ENCODE measurements at places on chromosomes 11 and 22.

DNA sequence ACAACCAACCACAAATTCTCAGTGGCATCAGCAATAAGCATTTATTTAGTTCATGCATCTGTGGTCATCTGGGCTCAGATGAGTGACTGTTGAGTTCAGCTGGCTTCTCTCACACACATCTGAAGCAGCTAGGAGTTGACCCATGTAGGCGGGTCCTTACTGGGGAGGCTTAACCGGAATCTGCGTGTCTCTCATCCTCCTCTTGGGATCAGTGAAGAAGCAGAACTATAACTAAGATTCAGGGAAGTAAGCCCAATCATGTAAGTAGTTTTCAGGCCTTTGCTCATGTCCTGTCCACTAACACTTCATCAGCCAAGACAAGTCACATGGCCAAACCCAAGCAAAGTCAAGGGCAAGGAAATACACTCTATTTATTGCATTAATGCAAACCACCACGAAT, 236.2 kb downstream of the C11orf87 start:
- DNase-seq: no peak

DNA sequence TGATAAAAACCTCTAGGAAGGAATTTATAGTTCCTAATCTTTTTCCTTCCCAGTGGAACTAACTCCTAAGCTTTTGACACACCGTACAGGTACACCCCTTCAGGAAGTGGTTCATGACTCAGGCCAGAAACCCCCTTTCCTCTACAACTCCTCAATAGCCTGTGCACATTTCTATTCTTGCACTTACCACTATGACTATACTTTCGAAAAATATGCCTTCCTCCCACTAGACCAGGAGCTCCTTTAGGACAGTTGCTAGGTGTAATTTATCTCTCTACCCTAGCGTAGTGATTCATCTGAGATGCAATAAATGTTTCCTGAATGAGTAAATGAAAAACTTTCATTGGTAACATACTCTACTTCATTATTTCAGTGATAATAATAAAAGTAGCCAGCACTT, 14.5 kb downstream of the MAP6 start:
- no peak for DNase-seq

- peak; percentile 55 for DNase-seq
These were observed at the start of gene UBASH3B for GRCh38 chr11:122655527-122656072. Gene UBASH3B, plus strand, starts transcription at chr11:122655722. Its CDS starts 328 bp downstream, at chr11:122656050.

DNA sequence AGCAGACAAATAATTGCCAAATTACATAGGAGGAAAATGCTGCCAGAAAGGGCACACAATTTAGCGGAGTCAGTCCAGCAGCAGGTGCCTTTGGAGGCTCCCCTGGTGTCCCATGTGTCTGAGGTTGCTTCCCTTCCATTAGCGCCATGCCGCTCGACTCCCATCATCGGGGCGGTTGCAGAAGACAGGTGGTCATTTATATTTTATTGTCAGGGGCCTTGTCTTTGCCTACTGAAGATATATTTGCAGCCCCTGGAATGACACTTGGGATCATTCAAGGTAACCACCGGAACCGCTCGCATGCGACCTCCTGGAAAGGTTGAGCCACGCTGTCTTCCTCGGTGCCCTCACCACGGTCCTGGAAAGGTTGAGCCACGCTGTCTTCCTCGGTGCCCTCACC, 298.3 kb downstream of the TBC1D22A start:
- DNase-seq: no peak

DNA sequence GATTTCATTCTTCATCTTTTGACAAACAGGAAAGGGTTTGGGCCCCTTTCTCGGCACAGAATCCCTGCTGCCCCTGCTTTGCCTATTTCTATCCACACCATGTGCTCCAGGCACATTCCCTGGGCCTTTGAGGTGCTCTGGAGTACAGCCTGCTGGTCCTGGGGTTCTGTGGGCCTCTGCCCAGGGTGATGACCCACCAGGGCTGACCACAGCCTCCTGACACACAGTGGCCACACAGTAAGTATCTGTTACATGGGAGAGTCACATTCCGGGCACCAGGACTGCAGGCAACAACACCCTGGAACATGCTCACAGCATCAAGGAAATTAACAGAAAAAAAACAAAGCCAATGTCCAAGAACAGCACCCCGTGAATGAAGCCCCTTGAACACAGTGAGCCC, 39.1 kb downstream of the SCUBE2 start:
- DNase-seq: no peak

DNA sequence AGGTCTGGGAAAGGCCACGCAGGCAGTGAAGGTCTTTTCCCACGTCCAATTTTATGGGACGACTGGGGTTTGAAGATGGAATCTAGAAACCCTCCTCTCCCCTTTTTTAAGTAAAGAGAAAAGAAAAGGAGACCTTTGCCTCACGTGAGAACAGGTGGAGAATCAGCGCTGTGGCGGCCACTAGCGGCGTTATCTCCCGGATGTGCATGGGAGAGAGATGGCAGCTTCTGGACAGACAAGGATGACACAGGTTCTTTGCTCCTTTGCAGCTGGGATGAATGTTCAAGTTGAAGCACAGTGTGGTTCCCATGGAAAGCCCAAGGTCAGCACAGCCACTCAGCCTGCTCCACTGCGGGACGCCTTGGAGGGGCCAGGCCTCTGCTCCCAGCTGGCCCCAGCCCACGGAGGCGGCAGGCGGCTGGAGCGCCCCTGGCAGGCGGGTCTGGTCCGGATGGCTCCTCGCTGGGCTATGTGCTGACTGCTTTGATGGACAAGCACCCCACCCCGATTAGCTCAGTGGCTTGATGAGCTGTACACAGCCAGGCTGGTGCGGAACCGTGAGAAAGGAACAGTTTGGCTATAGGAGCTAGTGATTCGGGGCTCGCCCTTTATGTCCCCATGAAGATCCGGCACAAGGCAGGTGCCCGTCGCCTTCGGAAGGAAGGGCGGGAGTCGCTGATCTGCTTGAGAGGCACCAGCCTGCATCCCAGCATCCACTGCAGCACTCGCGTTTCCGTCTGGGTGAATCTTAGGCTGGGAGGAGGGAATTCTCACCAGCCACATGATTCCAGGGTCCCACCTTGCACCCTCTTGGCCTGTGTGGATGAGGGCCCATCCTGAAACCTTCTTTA, 14.5 kb upstream of the BID start:
- DNase-seq: no peak

DNA sequence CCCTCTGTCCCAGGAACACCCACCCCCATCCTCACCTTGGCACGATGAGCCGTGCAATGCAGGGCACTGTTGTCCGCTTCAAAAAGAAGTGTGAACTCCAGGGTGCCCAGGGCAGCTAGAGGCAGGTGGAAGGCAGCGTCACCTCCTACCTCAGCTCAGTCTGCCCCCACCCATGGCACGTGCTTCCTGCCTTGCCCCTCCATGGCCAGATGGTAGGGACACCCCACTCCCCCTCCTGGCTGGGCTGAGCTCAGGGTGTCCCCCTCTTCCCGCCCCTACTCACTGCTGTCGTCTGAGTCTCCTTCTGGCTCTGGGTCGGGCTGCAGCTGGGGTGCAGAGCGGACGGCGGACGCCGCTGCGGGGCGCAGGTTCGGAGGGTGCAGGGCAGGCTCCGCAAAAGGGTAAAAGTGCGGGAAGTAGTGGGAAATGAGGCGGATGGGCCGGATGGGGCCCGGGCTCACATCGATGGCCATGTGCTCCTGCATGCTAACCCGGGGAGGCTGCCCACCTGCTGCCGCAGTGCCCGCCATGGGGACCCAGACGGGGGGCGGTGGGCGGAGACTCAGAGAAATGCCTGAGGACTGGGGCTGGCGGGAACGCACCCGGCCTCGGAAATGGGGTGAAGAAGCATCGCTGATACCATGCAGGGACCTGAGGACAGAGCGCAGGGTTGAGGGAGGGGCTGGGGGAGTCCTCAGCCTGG, 9.1 kb downstream of the NDUFV1 start:
- no peak for DNase-seq

- DNase-seq: no peak
These were observed 505 bp downstream of the ZNF214 start for GRCh38 chr11:7019500-7020182.

DNA sequence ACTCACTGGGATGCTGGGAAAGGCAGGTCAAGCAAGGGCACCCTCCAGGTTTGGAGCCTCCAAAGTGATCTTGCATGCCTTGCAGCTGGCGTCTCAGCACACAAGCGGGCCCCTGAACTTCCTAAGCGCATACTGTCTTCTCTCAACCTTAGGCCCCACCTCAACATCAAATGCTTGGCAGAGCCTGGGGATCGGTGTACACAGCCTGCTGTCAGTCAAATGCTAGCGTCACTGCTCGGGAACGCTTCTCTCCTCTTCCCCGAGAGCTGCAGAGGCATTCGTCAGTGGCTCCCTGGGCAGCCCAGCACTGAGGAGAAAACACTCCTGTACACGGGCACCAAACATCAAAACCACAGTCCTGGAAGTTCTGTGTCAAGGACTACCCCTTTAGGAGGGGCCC, 124.9 kb downstream of the C11orf58 start:
- no peak for DNase-seq

- no peak for DNase-seq
These were observed 2.4 kb downstream of the TRMU start for GRCh38 chr22:46337870-46338269.

GRCh38 chr11:45942381-45942780, 19.9 kb downstream of the LARGE2 start:
- no peak for DNase-seq

- DNase-seq: no peak
These were observed 9.8 kb downstream of the KRTAP5-6 start for GRCh38 chr11:1706634-1707400.

- no peak for DNase-seq
These were observed 69.4 kb downstream of the BUD13 start for GRCh38 chr11:116703421-116703820.

GRCh38 chr22:32206774-32207758, 2.2 kb upstream of the RFPL2 start:
- DNase-seq: no peak

DNA sequence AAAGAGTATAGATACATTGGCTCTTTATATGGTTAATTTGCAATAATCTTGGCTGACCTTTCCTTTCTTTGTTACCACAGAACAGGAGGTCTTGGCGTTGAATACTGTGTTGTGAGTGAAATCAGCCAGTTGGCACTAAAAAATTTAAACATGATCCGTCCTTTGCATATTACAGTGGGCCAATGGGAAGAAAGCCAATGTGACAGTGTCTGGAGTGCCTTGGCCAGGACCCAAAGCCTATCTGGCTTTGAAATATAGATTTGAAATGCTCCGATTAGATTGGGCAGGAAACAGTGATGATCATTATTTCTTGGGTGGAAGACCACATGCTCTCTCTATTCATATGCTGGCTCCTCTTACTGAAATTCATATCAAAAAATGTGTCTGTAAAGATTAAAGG, 339.6 kb upstream of the ANO3 start:
- no peak for DNase-seq

- DNase-seq: no peak
These were observed 19.5 kb downstream of the CBX7 start for GRCh38 chr22:39132871-39133524.

DNA sequence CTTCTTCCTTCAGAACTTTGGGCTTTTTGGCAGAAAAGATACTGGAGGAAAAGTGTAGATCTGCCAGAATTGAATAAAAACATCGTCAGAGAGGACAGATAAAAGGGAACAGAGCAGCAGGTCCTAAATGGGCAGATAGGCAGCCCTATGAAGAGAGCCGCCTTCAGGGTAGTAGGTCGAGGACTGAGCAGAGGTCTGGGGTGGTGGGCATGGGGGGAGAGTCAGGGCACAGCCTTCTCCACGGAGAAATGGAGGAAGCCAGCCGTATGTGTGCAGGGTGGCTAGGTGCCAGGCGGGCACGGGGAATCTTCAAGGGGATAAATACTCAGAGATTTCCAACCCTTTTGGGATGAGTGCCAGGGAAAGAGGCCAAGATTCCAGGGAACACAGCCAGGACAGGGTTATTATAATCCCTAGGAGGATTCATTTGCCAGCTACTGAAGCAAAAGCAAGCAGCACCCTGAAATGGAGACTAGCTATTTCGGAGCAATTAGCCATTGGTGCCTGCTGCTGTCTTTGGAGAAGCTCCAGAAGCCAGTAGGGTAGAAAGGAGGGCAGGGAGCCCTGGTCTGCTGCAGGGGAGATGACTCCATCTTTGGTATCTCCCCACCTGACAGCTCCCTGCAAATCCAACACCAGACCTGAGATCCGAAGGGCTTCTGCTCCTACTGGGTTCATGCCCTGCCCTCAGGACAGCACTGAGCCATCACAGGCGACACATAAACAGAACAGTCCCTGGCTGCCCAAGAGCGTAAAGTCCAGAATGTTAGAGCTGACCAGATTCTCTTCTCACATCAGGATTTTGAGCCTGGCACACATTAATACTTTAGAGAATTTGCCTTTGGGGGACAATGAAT, 174.5 kb upstream of the NTM start:
- no peak for DNase-seq

- DNase-seq: no peak
These were observed 79.2 kb downstream of the STIM1 start for GRCh38 chr11:3934658-3935057.

GRCh38 chr11:7673724-7674434, 579 bp upstream of the CYB5R2 start:
- no peak for DNase-seq

- DNase-seq: no peak
These were observed 25.5 kb upstream of the DGKZ start for GRCh38 chr11:46321757-46322156.

DNA sequence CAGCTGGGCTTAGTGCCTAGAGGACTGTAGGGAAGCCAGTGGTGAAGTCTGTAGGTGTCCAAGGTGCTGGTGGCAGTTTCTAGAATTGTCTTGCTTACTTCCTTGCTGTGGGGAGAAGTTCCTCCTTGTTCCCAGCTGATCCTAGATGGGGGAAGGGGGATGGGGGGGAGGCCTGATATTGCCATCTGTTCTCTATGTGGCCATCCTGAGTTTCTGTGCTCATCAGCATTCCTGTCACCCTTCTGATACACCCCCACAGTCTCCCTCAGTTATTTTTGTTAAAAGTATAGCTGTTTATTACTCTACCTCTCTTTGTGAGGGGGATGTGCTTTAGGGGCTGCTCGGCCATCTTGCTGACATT, 36.5 kb downstream of the MADD start:
- no peak for DNase-seq

GRCh38 chr22:30210235-30210909, 36.2 kb downstream of the LIF start:
- no peak for DNase-seq

DNA sequence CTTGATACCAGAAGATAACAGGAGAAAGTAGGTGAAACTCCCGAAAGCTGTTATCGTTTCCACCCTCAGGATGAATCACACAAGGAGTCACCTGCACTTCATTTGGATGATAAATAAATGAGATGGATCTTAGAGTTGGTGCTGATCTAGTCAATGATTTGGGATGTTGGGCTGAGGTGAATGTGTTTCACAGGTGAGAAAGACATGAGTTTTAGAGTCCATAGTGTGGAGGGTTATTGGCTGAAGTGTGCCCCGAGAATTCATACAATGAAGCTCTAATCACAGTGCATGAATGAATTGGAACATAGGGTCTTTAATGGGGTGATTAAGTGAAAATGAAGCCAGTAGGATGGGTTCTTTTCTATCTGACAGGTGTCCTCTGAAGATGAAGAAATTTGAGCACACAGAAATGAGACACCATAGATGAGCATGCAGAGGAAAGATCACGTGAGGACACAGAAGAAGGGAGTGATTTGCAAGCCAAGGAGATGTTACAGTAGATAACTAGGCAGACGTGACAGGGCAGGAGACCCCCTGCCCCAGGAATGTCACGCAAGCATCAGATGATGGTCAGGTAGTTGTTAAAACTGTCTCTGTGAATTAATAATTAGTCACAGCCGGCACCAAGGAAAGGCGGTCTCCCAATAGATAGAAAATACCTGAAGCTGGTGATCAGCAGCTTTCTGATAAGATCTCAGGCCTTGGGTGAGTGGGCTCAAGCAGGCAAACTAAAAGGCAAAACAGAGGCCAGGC, 60.3 kb upstream of the IGLL5 start:
- DNase-seq: no peak

All from activated naive CD4-positive, alpha-beta T cell (primary cell).